ENCODE measurements at places on chromosomes 7 and 10.

DNA sequence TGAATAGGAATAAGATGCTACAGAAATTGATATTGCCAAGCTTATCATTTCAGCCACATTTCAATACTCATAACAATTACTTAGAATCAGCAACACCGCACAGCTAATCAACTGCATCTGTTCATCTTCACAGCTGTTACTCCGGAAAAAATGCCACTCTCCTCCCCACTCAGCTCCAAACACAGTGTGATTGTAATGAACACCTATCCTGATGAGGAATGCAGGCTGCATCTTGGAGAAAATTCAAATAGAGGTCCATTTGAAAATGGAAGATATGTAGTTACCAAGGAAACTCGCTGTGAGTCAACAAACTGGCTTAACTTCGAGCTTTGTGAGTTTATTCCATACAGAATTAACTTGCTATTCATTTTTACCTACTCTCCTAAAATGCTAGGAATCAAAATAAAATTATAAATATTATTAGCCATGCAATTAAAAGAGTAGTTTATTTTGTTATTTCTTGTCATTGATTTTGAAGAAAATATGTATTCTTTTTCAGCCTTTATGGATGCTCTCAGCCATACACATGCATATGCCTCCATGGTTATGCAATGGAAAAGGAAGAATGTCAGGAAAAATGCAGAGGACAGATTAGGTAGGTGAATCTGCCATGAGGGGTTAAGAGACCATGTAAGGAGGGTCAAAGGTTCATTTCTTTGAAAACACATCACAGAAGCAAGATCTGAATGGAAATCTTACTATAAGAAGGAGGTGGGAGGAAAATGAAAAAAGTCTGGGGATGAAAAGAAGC is 267.2 kb downstream of the POM121L12 start:
- H3K27ac ChIP-seq, result no peak overlapping the region
- H3K4me1 ChIP-seq, result no peaks in the 10 kb centered on the region
- no peaks in the 10 kb centered on the region for H3K36me3 ChIP-seq
- H3K27me3 ChIP-seq, result no peaks in the 10 kb centered on the region
- DNase-seq, result no peak
- no peak overlapping the region for H3K4me3 ChIP-seq

DNA sequence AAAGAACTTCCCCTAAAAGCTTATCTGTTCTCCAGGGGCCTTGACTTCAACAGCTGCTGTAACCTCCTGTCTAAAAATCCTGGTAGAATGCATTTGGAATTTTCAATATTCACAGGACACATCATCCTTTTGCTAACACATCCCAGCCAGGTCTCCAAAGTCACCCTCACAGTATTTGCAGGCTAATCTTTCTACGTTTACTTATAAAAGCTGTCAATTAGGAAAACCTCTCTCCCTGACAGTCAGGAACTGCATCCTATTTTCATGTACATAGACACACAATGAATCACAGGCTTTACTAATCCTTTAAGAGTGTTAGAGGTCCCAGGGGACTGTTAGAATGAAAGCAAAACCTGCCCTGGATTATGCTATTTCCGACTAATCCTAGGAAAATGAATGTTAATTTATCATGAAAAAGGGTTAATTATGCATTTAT is 102.2 kb downstream of the GFRA1 start:
- no peak for DNase-seq
- H3K4me3 ChIP-seq, result no peak overlapping the region
- H3K27ac ChIP-seq, result no peak overlapping the region

DNA sequence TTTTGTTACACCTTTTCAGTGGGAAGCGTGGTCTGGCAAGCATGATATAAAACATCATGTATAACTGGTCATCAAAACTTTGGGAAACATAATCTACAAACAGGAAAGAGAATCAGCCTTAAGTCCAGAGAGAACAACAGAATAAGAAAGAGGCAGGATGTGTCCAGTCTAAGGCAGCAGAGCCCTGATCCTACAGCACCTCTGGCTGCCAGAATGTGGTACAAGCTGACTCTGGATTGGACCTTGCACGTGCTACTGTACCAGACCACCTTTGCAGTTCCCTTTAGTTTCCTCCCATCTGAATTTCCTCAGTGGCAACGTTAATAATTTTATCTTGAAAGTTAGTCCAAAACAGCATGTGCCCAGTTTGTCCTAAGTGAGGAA is 824.6 kb upstream of the IGFBP3 start:
- no peak overlapping the region for H3K27ac ChIP-seq
- no peaks in the 10 kb centered on the region for H3K36me3 ChIP-seq
- DNase-seq, result no peak
- no peak overlapping the region for H3K4me3 ChIP-seq

DNA sequence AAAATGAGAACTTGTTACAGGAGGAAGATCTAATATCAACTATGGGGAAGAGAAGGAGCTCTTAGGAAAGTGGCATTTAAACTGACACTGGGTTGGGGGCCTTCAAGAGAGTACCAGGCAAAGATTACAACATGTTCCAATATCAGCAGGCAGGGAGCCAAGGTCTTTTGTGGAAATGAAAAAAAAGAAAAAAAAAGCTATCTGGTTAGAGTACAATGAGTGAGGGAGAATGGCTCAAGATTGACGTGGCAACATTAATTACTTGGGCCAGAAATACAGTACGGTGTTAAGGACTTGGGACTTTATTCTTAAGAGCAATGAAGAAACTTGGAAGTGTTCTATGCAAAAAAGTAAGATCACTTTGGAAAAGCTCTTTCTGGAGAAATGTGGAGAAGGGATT is 132.3 kb upstream of the CDK1 start:
- no peaks in the 10 kb centered on the region for H3K27me3 ChIP-seq
- no peak overlapping the region for H3K4me3 ChIP-seq
- no peak for DNase-seq
- peaks cover 13% of the 10 kb centered on the region for H3K4me1 ChIP-seq
- no peak overlapping the region for H3K27ac ChIP-seq
- no peaks in the 10 kb centered on the region for H3K36me3 ChIP-seq

- H3K27me3 ChIP-seq, result no peaks in the 10 kb centered on the region
- H3K36me3 ChIP-seq, result no peaks in the 10 kb centered on the region
- no peak for DNase-seq
Measured at GRCh38 chr7:157658851-157659412, 322.1 kb downstream of the DNAJB6 start.

- no peak overlapping the region for H3K27ac ChIP-seq
- DNase-seq, result no peak
- H3K4me3 ChIP-seq, result no peak overlapping the region
- H3K4me1 ChIP-seq, result peaks cover 15% of the 10 kb centered on the region
- no peaks in the 10 kb centered on the region for H3K36me3 ChIP-seq
Measured at GRCh38 chr7:7151285-7151684, 31.1 kb upstream of the C1GALT1 start.

- H3K4me1 ChIP-seq, result peaks cover 71% of the 10 kb centered on the region
- peaks cover 14% of the 10 kb centered on the region for H3K36me3 ChIP-seq
- no peaks in the 10 kb centered on the region for H3K27me3 ChIP-seq
- peak overlapping the region; percentile 95 for H3K27ac ChIP-seq
- no peak for DNase-seq
Measured at GRCh38 chr10:8404721-8405120, 350.2 kb downstream of the GATA3 start.

DNA sequence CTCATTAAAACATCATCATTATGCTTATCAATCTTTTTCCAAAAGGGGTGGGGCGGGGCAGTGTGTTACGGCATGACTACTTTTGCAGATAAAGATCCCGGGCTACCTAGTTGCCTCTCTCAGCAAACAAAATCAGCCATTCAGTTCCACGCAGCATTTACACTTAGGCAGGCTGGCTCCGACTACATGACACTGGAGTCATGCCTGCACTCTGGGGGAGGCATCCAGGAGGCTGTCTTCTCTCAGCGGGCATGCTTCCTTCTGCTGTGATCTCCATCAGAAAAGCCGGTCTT is 193.9 kb upstream of the TCF7L2 start:
- H3K27ac ChIP-seq, result no peak overlapping the region
- peaks cover 7% of the 10 kb centered on the region for H3K36me3 ChIP-seq
- DNase-seq, result no peak
- no peak overlapping the region for H3K4me3 ChIP-seq
- no peaks in the 10 kb centered on the region for H3K4me1 ChIP-seq

DNA sequence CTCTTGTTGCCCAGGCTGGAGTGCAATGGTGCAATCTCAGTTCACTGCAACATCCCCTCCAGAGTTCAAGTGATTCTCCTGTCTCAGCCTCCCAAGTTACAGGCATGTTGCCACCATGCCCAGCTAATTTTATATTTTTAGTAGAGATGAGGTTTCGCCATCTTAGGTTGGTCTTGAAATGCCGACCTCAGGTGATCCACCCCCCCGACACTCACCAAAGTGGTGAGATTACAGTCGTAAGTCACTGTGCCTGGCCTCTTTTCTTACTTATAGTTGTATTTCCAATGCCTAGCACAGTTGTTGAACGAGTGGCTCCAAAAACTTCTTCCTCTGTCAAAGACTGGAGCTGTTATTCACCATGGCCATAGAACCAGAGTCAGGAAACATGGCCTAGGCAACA is 6.7 kb downstream of the RNF216 start:
- no peaks in the 10 kb centered on the region for H3K27me3 ChIP-seq
- H3K4me3 ChIP-seq, result no peak overlapping the region
- peaks cover 23% of the 10 kb centered on the region for H3K36me3 ChIP-seq
- no peak overlapping the region for H3K27ac ChIP-seq
- peaks cover 48% of the 10 kb centered on the region for H3K4me1 ChIP-seq

Measured in central memory CD8-positive, alpha-beta T cell (primary cell).